Stimulated activated CD4-positive, alpha-beta T cell treated with anti-CD3 and anti-CD28 coated beads, Interleukin-2, amount 100 ng/mL, for 24 hours (primary cell): ENCODE measurements at places on chromosomes 13 and 19.
A peak's percentile ranks its signal among the peaks of the same experiment; 100 is the strongest.

- DNase-seq, result no peak
Observed at GRCh38 chr13:100789481-100789880, 114.9 kb upstream of the TMTC4 start.

DNA sequence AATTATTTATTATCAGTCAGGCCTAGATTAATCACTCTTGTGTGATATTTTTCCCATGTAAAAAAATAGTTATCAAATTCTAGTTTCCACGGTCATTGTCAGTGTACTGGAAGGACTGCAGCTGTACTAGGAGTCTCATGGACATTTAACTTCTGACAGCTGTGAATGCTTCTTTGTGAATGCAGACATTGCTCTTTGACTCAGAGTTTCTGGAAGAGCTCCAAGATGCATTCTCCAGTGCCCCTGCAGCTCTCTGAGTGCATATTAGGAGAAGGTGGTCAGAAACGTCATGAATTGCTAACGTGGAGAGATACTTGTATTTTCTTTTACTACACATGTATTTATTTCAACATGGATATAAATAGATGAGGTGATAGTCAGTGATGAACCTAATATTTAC lies 9.7 kb upstream of the SLITRK5 start:
- DNase-seq, result no peak

DNA sequence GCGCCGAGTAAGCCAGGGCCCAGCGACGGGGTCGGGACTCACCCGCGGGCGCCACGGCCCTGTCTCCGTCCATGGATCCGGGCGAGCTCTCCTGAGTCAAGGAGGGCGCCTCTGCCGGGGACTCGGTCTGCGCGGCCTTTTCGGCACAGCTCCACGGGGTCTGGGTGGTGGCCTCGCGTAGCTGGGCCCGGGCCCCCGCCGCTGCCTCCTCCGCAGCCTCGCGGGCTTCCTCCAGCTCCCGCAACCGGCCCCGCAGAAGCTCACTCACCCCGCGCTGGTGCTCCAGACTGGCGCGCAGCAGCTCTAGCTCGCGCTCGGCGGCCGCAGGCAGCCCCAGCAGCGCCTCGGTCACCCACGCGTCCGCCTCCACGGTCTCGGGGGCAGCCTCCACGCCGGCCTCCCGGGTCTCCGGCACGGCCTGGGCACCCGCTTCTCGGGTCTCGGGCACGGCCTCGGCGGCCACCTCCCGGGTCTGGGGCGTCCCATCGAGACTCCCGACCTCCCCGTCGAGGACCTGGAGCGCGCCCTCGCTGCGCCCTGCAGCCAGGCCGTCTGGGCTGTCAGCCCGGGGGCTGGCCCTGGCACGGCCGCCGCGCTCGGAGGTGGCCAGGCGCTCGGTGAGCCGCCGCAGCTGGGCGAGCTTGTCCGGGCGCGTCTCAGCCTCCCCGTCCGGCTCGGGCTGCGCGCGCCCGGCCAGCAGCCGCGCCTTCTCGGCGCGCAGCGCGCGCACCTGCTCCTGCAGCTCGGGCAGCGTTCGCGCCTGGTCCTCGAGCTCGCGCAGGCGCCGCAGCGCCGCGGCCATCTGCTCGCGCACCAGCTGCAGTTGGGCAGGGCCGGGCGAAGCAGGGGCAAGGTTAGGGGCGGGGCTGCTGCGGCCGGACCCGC lies 8.4 kb downstream of the KANK3 start:
- DNase-seq, result peak; percentile 61

GRCh38 chr13:78631077-78631476 lies 27.7 kb upstream of the POU4F1 start:
- no peak for DNase-seq

DNA sequence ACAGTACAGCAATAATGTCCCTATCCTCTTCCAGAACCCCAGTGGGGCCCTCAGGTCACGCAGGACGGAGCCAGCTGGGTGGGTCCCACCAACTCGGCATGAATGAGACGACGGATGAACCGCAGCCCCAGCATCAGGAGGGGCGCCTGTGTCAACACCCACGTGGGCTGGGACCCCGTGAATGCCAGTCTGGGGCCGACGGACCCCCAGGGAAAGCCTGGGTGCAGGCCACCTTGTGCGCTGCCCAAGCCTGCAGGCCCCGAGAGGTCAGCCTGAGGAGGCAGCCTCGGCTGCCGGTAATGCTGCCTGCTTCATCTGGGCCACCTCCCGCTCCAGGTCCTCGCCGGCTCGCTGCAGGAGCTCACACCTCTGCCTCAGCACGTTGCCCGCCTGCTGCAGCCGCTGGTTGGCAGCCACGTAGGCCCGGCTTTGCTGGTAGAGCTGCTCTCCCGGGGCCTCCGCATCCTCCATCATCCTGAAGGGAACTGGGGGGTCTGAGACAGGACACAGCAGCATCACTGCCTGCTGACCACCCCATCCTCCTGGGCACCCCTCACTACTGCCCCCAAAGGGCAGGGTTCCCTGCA lies 4.2 kb downstream of the C19orf25 start:
- DNase-seq, result no peak

DNA sequence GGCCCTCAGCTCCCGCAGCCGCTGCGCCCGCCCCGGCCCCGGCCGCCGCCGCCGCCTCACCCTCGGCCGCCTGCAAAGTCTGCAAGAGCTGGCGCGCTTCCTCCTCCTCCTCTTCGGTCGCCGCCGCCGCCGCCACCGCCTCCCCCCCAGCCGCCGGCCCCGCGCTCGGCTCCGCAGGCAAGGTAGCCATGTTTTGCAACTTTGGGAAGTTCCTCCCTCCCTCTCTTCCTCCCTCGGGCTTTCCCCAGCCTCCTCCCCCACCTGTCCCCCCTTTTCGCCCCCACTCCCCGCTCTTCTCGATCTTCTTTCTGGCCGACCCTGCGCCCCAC lies 433 bp downstream of the SIX5 start:
- no peak for DNase-seq

GRCh38 chr13:112904436-112904960 lies 64.5 kb upstream of the MCF2L start:
- no peak for DNase-seq

DNA sequence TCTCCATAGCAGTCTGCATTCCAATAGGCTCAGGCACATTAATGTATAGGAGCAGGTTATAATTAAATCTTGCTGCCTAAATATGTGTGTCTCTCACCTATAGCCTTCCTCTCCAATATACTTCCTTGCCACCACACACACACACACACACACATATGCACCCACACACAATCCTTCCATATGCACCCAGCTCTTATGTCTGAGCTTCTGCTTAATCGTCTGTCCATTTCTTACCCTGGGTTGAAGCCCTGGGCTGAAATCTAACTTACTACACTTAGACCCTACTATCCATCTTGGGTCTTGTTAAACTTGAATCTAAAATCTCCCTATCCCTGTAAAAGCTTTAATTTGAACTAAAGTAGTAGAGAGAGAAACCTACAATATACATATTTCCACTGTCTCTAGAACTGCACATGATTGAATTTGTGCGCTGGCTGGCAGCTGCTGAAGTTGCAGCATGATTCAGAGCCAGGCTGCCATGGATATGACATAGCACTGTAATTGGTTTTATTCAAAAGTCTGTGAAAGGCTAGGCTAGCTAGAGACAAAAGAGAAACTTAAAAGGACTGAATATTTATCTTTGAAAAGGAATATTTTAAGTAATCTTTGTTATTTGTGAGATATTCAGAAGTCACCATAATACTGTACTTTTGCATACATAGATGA lies 25.7 kb upstream of the FREM2 start:
- no peak for DNase-seq

GRCh38 chr19:35509018-35509652 lies 4.3 kb downstream of the DMKN start:
- peak; percentile 42 for DNase-seq

DNA sequence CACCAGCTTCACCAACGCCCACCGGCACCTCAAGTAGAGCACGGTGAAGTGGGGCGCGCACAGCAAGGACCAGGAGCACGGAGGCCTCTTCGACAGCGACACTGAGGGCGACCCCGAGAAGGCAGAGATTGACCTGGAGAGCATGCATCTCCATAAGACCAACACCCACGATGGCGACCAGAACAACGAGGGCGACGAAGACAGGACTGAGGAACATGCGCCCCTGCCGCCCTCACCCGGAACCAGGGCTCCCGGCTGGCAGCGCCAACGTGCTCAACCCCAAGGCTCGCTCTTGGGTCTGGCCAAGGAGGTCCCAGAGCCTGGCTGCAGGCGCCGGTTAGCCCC lies 18.5 kb upstream of the RNF17 start:
- DNase-seq, result no peak

DNA sequence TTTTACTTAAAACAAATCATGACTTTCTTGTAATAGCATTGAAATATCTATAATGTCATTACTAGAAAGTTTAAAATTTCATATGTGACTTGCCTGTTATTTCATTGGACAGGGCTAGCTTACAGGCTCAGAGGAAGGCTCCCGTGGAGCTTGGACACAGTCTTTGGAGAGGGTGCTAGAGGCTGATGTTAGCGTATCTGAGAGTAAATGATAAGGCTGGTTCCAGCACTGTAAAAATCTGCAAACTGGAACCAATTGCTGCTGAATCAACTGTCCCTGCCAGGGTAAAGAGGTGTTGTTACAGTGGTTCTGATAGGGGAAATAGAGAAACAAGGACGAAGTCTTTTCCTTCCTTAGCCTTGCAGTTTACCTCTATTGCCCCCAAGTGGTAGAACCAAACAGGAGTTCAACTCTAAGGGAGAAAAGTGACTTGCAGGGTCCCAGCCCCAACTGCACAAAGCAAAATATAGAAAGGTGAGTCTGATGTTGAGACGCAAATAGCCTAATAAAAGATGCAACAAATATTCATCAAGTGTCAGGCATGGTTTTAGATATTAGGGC lies 901.7 kb downstream of the DIAPH3 start:
- DNase-seq, result no peak

DNA sequence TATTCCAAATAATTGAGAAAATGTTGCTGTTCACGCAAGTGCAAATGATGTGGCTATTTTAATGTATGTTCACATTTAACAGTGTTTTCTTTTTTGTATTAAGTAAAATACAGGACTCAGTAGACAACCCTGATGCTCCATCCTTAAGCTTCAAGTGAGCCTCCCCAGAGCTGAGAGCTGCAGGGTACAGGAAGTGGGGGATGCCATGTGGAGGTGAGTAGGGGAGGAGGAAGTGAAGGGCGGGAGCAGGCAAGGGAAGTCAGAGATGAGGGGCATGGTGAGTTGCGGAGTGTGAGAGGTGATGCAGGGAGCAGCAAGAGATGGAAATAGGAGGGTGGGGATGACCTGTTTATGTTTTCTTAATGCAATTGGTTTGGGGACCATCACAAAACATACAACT lies 711.0 kb downstream of the UQCRFS1 start:
- DNase-seq, result no peak

- no peak for DNase-seq
Observed at GRCh38 chr19:5025027-5025426, 56.1 kb downstream of the KDM4B start.

- peak; percentile 17 for DNase-seq
Observed at GRCh38 chr13:80338781-80339562, 2.0 kb downstream of the SPRY2 start.

DNA sequence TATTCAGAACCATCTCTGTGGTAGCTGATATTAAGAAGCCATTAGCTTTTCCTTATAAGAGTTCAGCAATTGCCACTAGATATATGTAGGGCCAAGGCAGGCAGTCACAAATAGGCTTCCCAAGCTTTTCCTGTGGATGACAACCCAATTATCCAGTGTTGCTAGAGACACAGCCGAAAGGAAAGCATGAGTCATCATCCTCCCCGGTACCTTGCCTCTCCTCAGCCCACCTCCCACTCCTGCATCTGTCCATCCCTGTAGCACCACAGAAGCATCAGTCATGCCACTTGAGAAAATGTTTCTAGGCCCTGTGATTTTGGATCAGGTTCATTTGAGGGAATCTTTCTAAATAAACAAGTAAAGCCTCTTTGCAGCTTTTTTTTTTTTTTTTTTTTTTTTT lies 204.3 kb downstream of the DNAJC15 start:
- DNase-seq, result no peak

GRCh38 chr19:14795078-14795721 lies 16.8 kb upstream of the ADGRE2 start:
- DNase-seq, result no peak

DNA sequence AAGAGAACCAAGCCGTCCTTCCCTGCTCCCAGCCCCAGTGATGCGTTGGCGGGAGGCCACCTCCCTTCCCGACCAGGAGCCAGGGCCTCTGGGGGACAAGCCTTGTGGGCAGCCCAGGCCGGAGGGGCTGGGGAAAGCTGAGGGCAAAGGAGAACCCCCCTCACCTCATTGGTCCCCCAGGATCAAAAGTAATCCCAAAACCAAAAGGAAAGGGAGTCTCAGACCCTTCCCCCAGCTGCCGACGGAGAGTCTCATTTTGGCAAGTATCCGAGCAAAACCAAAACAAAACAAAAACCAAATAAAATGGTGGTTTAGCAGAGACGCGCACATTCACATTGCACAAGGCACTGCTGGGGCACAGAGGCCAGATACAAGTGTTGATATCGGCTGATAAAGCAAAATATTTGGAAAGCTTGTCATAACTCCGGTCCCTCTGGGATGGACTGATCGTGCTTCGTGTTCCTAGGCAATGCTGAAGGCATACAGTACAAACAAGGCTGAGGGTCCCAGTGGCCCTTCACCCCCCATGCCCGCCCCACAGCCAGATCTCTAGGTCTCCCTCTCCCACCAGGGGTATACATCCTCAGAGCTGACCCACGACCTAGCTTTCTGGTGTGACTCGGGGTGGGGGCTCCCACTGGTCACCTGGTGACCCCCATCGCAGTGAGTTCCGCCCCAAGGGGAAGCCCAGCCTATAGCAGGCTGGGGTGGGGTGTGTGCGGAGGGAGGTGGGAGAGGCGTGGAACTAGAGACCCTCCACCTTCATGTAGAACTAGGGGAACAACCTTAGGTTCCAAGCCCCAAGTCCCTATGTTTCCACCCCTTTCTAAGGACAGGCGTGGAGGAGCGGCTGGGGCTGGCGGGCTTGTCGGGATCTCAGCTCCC lies 2.1 kb downstream of the CEBPA start:
- no peak for DNase-seq

DNA sequence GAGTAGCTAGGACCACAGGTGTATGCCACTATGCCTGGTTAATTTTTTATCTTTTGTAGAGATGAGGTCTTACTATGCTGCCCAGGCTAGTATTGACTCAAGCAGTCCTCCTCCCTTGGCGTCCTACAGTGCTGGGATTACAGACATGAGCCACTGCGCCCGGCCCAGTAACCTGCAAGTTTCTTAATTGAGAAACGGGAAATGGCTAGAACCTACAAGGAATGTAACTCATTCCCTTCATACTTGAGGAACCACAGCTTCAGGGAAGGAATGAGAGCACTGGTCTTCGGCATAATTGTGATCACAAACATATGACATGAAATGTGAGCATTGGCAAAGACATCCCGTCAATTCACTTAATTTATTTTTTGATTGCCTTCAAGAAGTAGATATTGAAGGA lies 157.0 kb downstream of the KLF5 start:
- no peak for DNase-seq
